ENCODE measurements at places on chromosomes 5 and 9.

GRCh38 chr9:119509291-119509905 is 140.2 kb upstream of the BRINP1 start:
- DNase-seq, result no peak

- no peak for DNase-seq
Observed at GRCh38 chr9:96331236-96331947, 29.4 kb upstream of the HSD17B3 start.

GRCh38 chr5:135126688-135127438 is 92.8 kb upstream of the PITX1 start:
- DNase-seq, result no peak

DNA sequence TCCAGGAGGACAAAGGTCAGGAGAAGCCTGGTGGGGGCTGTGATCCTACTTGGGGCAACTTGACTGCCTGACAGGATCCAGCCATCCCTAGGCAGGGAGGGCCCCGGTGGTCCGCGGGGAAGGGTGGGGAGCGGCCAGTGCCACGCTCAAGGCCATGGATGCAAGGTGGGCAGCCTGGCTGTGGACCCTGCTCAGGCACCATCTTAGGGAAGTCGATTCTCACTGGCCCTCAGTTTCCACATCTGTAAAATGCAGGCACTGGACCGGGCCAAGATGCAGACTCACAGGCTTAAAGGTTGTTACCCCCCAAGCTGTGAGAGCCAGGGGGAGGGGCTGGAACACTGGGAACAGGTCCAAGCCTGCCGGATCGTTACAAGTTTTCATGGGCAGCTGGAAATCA is 8.7 kb upstream of the DOLPP1 start:
- no peak for DNase-seq
